Upper lobe of right lung (tissue), 1 donor: ENCODE measurements at places on chromosomes 3 and 15. TPM values are rescaled to one million over a fixed set of nuclear protein-coding genes. Genes with fewer than 3 reads are reported as not detected.

The SLC24A5 gene
- 0.84 TPM for total RNA-seq

The CACNA2D2 gene
- total RNA-seq = 119 TPM

The VPS18 gene
- total RNA-seq = 24.5 TPM

The FBXW12 gene
- not detected for total RNA-seq

The APBA2 gene
- 4.2 TPM for total RNA-seq

The TRH gene
- total RNA-seq = not detected

The HTR3C gene
- not detected for total RNA-seq

The ROBO1 gene
- total RNA-seq = 27.1 TPM

DNA sequence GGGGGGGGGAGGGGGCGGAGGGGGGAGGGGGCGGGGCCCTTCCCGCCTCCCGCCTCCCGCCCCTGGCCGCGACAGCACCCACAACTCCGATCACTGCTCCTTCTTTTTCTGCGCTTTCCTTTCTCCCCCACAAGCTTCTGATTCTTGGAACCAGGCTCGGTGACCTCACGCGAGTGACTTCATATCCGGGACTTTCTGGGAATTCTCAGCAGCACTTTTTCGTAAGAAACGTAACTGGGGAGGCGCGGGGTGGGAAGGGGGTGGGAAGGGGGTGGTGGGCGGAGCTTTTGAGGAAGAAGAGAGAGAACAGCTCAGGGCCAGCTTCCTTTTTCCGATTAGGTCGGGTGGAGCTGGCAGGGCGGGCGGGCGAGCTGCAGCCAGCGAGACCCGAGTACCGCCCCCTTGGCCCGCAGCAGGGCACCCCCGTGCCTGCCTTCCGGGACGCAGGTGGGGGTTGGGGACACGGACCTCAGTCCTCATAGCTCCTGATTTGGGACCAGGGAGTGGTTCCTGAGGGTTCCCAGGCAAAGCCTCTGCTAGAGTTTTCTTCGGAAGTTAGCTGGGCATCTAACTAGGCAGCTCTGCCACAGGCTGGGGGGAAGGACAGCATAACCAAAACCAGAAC lies 14.6 kb downstream of the XIRP1 start:
- H3K4me3 ChIP-seq = peak overlapping the region; percentile 40
- peak overlapping the region; percentile 89 for H3K27ac ChIP-seq

DNA sequence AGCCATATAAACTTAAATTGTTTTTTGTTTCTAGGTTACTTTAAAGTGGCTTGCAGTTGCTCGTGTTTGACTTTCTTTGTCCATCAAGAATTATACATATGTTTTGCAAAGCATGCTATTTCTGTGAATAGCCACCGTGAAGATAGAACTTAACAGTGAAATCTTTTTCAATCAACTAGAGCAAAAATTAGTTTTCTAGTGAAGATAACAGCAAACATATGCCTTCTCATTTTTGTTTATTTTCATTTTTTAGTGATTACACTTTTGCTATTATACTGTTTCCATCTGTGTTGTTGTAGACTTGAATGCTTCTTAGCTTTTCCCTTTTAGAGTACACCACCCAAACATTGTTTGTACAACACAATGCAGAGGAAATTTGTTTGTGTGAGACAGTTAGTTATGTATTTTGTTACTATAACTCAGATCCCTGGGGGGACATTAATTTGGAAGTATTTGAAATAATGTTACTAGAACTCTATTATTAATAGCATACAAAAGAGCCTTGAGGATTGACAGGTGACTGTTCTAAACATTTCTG lies 62.8 kb downstream of the CRYBG3 start:
- H3K27me3 ChIP-seq = no peaks in the 10 kb centered on the region
- H3K4me3 ChIP-seq = no peak overlapping the region
- H3K27ac ChIP-seq = no peak overlapping the region
- H3K36me3 ChIP-seq = peaks cover 46% of the 10 kb centered on the region
- DNase-seq = no peak
- H3K4me1 ChIP-seq = peaks cover 21% of the 10 kb centered on the region

DNA sequence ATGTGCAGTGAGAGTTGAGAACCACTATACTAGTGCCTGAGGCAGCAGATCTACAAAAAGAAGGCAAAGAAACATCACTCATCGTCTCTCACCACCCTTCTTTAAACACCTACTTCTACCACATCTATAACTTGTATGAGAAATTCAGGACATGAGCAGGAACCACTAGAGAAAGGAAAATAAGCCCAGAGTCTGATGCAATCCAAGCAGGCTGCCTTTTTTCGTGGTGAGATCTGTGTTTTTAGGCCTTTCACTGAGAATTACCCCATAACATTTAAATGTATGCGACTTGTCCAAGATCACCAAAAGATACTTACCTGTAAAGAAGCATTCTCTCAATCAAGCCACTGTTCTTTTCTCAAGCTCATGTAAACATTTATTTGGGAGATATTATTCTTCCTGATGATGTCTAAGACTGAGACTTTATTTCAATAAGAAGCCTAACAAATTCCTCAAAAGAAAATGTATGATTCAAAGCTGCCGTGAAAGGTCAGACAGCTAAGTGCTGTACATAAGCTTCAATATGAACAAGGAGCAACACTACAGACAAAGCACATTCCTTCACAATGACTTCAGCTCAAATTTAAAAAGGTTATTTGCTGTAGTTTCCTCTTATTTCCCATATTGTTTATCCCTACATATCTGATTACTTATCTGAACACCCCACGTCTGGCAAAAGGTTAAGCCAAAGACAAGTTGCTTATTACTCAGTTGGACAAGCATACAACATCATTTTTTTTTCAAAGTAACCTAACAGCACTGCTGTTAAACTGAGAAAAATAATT lies 16.5 kb downstream of the SPICE1 start:
- H3K27ac ChIP-seq = no peak overlapping the region
- peaks cover 19% of the 10 kb centered on the region for H3K36me3 ChIP-seq
- no peak for DNase-seq
- no peaks in the 10 kb centered on the region for H3K27me3 ChIP-seq

- no peak for DNase-seq
- no peaks in the 10 kb centered on the region for H3K4me1 ChIP-seq
- no peak overlapping the region for H3K4me3 ChIP-seq
- peaks cover 33% of the 10 kb centered on the region for H3K36me3 ChIP-seq
Measured at GRCh38 chr3:195714380-195715011, 6.3 kb upstream of the MUC20 start.

GRCh38 chr3:76024640-76025039 lies 239.3 kb upstream of the ZNF717 start:
- H3K27ac ChIP-seq = no peak overlapping the region
- no peak for DNase-seq
- H3K36me3 ChIP-seq = no peaks in the 10 kb centered on the region
- H3K4me3 ChIP-seq = no peak overlapping the region

GRCh38 chr3:85838921-85839320 lies 880.1 kb downstream of the CADM2 start:
- no peaks in the 10 kb centered on the region for H3K36me3 ChIP-seq
- DNase-seq = no peak
- H3K27ac ChIP-seq = no peak overlapping the region
- no peaks in the 10 kb centered on the region for H3K4me1 ChIP-seq
- no peak overlapping the region for H3K4me3 ChIP-seq

DNA sequence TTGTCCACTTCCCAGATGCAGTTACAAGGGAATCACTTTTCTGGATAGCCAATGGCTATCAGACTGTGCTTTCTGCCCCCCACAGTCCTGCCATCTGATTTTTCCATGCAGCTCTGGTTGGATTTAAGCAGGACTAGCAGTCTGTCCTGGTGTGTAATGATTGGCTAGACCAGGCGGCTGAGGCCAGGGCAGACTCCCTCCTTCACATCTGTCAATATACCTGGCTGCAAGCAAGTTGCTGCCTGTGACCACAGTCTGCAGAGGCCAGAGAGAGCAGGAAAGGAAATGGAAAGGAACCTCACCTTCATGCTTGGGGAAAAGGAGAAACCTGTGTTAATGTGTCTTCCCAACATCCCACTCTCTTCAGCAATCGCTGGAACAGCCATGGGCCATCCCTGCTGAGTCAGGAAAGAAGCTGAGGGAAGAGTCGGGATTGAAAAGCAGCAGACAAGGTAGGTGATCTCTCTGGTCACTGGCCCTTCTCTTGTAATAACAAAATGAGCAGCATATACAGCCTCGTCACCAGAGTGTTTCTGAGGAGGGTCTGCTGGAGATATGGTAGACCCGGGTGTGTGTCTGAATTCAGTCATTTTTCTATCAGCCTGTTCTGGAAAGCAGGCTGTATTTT lies 126.7 kb upstream of the PHLDB2 start:
- DNase-seq = no peak
- no peak overlapping the region for H3K27ac ChIP-seq
- H3K4me3 ChIP-seq = peak overlapping the region; percentile 35
- no peaks in the 10 kb centered on the region for H3K27me3 ChIP-seq
- no peaks in the 10 kb centered on the region for H3K36me3 ChIP-seq

DNA sequence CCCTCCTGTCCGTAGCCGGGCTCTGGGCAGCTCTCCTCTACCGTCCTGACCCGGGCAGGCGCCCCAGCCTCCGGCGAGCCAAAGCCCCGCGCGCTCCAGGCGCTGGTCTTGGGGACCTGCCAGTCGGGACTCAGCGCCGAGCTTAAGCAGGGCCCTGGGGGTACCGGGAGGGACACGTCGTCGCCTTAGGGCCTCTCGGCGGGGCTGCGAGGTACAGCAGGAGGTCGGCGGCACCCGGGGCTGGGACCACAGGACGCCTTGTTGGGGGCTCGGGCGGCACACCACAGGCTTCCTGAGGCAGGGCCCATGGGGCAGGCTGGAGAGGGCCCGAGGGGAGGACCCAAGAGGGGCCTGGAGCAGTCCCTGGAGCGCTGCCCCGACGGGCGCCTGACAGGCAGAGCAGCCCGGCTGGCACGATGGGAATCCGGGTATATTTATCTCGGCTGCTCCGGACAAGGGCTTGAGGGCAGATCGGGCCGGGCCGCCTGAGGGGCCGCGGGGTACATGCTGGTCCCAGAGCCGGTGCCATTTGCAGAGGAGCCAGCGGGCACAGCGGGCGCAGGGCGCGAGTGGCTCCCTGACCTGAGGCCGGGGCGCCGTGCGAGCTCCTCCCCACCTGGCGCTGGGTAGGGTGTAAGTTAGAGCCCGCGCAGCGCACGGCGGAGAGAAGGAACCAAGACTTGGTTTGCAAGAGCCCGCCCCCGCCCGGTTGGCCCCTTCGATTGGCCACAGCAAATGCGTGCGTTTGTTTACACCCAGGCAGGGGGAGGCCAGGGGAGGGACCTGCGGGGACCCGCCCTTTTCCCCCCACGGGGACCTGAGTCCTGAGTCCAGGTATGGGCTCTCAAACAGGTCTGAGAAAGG lies 574 bp downstream of the SLC38A3 start:
- peaks cover 14% of the 10 kb centered on the region for H3K4me1 ChIP-seq
- H3K27ac ChIP-seq = no peak overlapping the region
- DNase-seq = no peak
- H3K4me3 ChIP-seq = peak overlapping the region; percentile 37

GRCh38 chr3:31345581-31345980 lies 187.1 kb upstream of the STT3B start:
- no peaks in the 10 kb centered on the region for H3K27me3 ChIP-seq
- H3K27ac ChIP-seq = no peak overlapping the region
- H3K4me1 ChIP-seq = no peaks in the 10 kb centered on the region
- no peaks in the 10 kb centered on the region for H3K36me3 ChIP-seq
- no peak for DNase-seq
- no peak overlapping the region for H3K4me3 ChIP-seq

DNA sequence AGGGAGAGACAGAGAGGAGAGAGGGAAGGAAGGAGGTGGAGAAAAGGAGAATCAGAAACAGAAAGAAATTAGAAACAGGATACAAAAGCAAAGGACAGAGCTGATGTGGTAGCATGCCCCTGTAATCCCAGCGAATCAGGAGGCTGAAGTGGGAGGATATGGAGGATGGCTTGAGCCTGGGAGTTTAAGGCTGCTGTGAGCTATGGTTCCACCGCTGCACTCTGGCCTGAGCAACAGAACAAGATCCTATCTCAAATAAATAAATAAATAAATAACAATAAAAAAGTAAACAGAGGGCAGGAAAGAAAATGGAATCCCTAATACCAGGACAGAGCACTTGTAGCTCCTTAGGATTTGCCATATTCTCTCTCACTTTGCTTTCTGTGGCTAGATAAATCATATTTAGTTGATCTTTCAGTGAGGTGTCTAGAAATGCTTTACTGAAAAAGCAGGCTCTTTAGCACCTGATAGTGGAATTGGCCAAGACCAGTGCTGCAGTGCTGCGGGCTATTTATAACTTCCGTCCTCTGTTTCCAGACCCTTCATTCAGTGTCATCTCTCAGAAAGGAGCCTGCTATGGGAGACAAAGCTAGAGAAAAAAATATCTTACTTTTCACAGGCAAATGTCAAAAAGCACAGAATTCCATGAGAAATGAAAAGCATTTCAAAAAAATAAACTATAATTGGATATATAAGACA lies 20.0 kb upstream of the SLC28A2 start:
- no peaks in the 10 kb centered on the region for H3K36me3 ChIP-seq
- no peaks in the 10 kb centered on the region for H3K27me3 ChIP-seq
- H3K4me3 ChIP-seq = no peak overlapping the region
- no peak for DNase-seq
- H3K4me1 ChIP-seq = no peaks in the 10 kb centered on the region
- H3K27ac ChIP-seq = no peak overlapping the region

DNA sequence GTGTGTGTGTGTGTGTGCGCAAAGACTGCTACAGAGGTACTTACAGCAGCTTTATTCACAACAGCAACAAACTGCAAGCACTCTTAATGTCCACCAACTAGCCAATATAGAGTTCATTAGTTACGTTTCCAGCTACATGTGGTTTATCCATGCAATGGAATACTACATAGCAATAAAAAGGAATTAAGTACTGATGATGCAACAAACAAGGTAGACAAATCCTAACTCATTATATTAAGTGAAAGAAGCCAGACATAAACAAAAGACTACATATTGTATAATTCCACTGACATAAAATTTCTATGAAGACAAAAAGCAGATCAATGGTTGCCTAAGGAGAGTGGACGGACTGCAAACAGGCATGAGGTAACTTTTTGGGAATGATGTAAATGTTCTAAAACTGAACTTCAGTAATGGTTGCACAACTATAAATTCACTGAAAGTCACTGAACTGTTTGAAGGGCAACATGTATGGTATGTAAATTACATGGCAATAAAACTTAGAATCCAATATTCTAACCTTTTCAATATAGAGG lies 433.7 kb downstream of the SHQ1 start:
- H3K27ac ChIP-seq = no peak overlapping the region
- no peak for DNase-seq
- H3K4me3 ChIP-seq = no peak overlapping the region
- H3K4me1 ChIP-seq = peaks cover 26% of the 10 kb centered on the region
- no peaks in the 10 kb centered on the region for H3K36me3 ChIP-seq
- no peaks in the 10 kb centered on the region for H3K27me3 ChIP-seq

DNA sequence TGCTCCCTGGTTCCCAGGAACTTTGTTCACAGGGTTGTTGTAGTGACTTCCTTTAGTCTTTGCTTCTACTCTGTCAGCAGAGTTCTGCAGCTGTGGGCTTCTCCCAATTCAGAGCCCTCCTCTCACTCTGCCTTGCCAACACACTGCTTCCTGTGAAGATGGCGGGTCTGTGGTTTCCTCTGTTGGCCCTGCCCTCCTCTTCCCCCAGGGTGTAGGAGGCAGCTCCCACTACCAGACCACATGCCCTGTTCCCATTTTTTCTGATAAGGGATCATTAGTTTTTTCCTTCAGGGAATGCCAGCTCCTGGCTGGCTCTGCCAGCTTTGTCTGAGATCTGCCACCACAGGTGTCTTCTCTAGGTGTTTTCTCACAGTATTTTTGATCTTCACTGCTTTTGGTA lies 12.7 kb downstream of the SPSB4 start:
- no peaks in the 10 kb centered on the region for H3K27me3 ChIP-seq
- H3K27ac ChIP-seq = no peak overlapping the region
- H3K4me1 ChIP-seq = no peaks in the 10 kb centered on the region
- H3K36me3 ChIP-seq = no peaks in the 10 kb centered on the region
- no peak overlapping the region for H3K4me3 ChIP-seq
